ENCODE measurements at places on chromosomes 6 and 20.

- no peak for DNase-seq
Observed at GRCh38 chr6:139927742-139928305, 553.4 kb upstream of the CITED2 start.

GRCh38 chr6:105759946-105760345, 326.2 kb upstream of the PRDM1 start:
- DNase-seq, result no peak

DNA sequence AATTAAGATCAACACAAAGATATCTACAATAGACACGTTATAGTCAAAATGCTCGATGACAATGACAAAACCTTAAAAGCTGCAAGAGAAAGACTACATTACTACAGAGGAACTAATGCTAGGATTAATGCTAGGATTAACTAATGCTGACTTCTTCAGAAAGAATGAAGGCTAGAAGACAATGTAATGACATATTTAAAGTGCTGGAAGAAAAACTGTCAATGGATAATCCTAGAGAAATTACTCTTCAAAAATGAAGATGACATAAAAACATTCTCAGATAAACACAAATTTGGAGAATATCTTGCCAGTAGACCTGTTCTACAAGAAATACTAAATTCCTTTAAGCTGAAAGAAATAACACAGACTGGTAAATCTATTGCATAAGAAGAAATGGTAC, 75.2 kb upstream of the SMIM28 start:
- no peak for DNase-seq

DNA sequence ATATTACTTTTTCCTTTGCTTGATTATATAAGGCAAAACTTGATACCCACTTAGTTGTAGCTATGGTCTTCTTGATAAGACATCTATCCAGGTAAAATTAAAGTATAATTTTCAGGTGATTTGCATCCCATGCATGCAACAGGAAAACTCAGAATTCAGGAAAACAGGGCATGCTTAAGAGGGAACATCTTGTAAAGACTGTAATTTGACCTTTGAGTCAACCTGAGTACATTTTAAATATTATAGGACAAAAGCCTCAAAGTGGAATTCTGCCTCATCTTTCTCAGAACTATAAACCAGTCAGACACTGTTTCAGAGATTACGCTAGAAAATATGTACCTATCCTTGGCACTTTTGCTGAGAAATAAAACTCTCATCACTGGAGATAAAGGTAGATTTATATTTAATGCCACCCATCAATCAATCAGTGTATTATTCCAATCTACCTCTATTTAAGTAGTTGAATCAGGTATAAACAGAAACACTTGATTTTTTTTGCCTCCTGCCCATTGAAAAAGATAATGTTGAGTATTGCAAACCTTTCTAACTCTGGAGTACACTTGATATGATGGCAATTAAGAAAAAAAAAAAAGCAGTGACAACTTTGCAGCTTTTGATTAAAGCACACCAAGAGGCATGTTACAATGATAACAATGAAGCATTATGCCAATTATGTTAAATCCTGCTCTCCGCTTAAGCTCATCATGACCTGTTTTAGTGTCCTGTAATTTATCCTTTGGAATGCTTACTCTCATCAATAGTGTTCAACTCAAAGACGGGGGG, 2.8 kb downstream of the CITED2 start:
- DNase-seq, result no peak

DNA sequence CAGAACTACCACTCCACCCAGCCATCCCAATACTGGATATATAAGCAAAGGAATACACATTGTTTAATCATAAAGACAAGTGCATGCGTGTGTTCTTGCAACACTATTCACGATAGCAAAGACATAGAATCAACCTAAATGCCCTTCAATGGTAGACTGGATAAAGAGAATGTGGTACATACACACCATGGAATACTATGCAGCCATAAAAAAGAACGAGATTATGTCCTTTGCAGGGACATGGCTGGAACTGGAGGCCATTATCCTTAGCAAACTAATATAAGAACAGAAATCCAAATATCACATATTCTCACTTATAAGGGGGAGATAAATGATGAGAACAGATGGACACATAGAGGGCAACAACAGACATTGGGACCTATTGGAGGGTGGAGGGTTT, 156.6 kb downstream of the LRRC1 start:
- DNase-seq, result no peak

DNA sequence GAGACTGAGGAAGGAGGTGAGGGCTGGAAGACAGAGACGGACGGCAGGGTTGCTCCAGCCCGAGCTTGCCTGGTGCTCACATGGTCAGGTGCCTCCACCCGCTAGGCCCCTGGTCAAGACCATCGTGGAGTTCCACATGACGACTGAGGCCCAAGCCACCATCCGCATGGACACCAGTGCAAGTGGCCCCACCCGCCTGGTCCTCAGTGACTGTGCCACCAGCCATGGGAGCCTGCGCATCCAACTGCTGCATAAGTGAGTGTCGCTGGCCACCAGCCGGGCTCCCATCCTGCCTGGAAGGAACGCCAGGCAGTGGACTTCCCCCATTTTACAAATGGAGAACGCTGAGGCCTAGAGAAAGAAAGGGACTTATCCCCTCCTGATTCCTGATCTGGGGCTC, 7.8 kb downstream of the BPIFB1 start:
- no peak for DNase-seq

DNA sequence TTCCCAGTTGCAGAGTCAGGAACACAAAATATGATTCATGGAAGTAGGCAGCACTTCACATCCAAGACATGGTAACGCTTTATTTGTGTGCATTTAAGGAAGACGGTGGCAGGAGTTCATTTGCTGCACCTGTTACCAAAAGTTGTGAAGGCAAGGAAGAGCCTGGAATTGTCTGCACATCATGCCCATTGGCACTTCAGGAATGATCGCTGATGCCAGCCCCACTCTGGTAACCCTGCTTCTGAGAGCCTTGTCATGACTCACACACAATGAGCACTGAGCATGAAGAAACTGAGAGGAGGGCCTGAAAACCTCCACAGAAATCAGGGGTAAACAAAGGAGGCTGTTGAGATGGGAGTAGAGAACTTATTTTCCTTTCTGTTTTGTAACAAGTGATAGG, 181.1 kb downstream of the RPS12 start:
- DNase-seq, result no peak

DNA sequence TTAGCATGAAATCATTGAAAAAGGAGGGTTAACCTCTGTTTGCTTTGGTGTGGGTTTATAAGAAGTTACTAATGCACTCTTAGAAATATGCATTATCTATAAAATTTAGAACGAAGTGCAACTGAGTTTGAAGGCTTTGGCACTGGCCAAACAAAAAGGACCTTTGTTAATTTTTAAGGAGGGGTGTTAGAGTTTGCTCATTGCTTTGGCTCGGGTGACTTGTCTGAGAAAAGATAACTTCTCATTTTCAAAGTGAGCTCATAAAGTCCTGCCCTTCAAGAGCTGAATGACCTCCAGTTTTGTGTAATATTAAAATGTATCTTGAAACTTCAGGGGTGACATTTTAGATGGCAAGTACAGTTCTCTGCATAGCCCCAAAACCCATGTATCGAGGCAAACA, 25.9 kb downstream of the NEDD9 start:
- no peak for DNase-seq

DNA sequence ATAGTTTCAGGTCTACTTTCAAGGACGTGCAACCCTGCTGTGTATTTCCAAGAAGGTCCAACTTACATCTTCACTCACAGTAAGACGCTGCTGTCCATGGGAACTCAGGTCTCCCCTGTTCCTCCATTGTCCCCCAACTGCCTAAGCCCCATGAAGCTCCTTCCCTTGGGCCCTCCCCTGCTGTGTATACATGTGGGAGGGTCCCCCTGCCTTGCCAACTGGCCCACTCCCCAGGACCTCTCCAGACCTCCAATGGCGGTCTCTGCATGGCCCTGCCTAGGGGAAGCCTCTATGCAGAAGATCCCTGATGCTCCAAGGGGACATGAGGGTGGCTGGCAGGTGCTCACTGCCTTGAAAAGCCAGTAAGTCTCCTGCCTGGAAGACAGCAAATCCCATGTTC, 186.7 kb upstream of the CST7 start:
- DNase-seq, result no peak

DNA sequence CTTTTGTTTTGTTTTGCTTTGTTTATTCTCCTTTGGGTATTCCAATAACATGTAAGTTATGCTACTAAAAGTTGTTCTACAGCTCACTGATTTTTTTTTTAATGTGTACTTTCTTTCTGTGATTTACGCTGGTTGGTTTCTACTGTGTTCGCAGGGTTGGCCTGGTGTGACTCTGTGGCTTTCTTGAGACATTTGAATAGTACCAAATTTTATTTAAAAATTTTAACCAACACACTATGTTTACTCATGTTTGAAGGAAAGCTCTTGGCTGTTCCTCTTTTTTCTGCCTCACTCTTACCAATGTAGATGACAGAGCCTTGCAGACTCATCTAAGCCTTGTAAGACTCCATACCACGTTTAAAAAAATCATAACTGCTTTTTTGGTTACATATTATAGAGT, 1784.9 kb upstream of the DEFB115 start:
- no peak for DNase-seq

DNA sequence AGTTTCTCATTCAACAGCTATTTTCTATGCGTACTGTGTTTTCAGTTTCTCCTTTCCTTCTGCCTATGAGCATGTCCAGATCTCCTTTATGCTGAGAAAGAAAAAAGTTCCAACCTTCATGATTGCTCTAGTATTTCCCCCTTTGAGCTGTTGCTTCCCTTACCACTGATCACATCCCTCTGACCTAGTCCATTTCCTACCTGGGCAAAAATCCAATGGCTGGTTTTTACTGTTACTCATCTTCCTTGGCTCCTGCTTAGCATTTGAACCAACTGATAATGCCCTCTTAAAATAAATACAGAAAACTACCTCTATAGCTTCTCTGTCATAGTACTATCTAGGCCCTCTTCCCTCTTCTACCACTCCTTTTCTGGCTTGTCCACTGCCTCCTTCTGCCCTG, 6.0 kb downstream of the RFX6 start:
- no peak for DNase-seq

DNA sequence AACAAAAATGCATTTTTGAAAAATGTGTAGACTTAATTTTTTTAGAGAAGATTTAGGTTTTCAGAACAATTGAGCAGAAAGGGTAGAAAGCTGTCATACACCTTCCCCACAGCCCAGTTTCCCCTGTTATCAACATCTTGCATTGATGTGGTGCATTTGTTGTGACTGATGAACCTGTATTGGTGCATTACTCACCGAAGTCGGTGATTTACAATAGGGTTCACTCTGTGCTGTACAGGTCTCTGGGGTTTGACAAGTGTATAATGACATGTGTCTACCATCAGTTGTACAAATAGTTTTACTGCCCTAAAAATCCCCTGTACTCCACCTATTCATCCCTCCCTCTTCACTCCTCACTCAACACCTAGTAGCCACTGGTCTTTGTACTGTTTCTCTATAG, 23.8 kb upstream of the ADIG start:
- DNase-seq, result no peak

GRCh38 chr20:33725607-33726264, 5.6 kb upstream of the PXMP4 start:
- DNase-seq, result no peak

- DNase-seq, result no peak
Observed at GRCh38 chr6:12343440-12344162, 53.4 kb downstream of the EDN1 start.

- no peak for DNase-seq
Observed at GRCh38 chr6:87164004-87164403, 8.6 kb downstream of the ZNF292 start.

DNA sequence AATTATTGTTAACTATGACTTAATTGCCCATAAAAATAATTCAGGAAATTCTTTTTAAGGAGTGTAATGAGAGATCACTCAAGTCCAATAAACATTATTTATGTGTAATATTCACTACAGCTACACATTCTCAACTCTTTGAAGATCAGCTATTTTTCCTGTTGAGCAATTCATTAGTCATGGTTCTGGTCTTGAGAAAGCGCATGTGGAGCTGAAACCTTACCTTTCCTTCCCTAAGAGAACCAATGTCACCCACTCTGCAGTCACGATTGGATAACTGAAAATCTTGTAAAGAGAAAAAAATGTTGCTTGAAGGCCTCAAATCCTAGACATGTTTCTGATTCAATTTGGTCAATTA, 736.9 kb upstream of the MARCKS start:
- no peak for DNase-seq

GRCh38 chr6:85449388-85449817, 480 bp upstream of the NT5E start:
- no peak for DNase-seq

- DNase-seq, result no peak
Observed at GRCh38 chr6:101088594-101088993, 207.5 kb upstream of the ASCC3 start.

DNA sequence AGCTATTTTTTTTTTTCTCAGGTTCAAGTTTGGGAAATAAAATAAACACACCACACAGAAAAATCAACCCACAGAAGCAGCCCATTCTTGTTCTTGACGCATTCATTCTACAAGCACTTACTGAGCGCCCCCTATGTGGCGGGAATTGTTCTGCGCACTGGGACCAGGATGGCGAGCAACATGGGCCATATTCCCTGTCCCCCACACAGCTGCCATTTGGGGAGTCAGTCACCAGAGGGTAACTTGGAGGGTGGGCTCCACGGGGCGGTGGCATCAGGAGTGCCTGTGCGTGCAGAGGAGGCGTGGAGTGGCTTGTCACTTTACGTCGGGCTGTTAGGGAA, 185.0 kb upstream of the PDE10A start:
- DNase-seq, result no peak

- no peak for DNase-seq
Observed at GRCh38 chr20:51195419-51195901, 172.6 kb upstream of the KCNG1 start.

- no peak for DNase-seq
Observed at GRCh38 chr20:6714279-6714711, 53.2 kb upstream of the BMP2 start.

- no peak for DNase-seq
Observed at GRCh38 chr6:14016935-14017625, 92.3 kb downstream of the RNF182 start.

- DNase-seq, result no peak
Observed at GRCh38 chr6:63802606-63803206, 167.1 kb downstream of the PHF3 start.

- DNase-seq, result no peak
Observed at GRCh38 chr6:43744931-43745727, 24.9 kb upstream of the VEGFA start.

GRCh38 chr20:1108437-1108920, 9.9 kb upstream of the PSMF1 start:
- DNase-seq, result no peak

DNA sequence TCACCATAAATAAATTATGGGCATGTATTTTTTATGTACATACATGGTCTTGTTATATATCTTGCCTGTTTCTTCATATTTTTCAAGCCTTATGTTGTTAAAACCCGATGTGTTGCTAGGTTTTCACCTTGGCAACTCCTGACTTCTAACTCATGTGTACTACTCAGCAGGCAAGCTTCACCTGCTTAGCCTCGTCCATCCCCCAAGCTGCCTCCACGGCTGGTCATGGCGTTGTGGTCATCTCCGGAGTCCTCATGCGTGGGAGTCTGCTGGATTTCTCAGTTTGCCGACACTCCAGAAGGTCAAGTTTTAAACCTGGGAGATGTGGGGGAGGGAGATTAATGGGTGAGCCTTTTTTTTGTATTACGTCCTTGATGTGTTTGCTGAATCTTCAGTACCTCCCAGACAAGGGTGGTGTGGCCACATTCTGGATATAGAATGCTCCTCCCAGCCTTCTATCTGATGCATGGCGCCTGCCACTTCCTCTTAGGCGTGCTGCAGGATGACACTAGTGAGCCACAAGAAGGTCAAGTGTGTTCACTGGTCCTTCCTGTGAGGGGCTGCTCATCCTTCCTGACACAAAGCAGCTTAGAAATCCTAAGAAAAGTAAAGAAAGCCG, 26.6 kb upstream of the EDN3 start:
- no peak for DNase-seq

All from GM06990 (cell line).